Trophoblast cell (in vitro differentiated cells and primary cell): ENCODE measurements at places on chromosomes 7 and 10.

GRCh38 chr10:73159038-73159648 lies 8.7 kb downstream of the ECD start:
- DNase-seq: peak; percentile 83

DNA sequence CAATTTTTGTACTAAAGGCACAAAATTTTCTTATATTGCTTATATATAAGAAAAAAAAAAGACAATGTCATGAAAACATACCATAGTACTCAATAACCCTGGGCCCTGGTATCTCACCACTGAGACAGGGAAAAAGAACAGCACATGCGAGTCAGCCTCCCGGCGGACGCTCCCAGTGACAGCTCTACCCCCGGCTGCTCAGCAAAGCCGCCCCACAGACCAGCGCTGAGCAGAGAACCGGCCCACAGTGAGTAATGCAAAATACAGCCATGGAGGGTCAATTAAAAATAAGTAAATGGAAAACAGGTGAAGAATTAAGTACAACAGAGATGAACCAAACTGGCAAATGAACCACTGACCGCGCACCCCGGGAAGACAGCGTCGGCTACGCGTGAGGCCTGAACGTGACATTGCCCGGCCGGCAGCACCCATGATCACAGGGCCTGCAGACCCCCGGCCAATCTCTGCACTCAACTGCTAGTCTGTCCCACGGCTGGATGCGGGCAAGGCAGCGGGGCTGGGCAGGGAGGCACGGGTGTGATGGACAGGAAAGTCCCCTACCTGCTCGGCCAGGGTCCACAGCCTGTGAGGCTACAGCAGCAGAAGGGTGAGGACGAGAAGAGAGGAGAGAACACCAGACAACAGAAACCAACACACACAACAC lies 175.9 kb downstream of the ZMYND11 start:
- DNase-seq: no peak

DNA sequence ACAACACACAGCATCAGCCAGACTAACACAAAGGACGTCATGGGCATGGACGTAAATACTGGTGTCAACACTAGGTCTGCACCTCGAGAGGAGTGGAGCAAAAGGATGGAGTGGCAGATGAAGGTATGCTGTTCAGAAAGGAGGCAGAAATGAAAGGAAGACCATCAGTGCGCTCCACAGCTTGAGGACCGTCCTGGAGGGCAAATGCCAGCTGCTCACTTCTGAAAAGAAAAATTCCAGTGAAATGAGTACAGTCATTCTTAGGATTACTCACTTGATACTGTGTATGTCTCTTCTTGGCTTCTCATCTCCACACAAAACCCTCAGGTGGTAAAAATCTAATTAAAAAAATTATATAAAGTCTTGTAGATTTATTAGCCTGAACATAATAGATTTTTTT lies 44.8 kb downstream of the EGFR start:
- DNase-seq: peak; percentile 64

DNA sequence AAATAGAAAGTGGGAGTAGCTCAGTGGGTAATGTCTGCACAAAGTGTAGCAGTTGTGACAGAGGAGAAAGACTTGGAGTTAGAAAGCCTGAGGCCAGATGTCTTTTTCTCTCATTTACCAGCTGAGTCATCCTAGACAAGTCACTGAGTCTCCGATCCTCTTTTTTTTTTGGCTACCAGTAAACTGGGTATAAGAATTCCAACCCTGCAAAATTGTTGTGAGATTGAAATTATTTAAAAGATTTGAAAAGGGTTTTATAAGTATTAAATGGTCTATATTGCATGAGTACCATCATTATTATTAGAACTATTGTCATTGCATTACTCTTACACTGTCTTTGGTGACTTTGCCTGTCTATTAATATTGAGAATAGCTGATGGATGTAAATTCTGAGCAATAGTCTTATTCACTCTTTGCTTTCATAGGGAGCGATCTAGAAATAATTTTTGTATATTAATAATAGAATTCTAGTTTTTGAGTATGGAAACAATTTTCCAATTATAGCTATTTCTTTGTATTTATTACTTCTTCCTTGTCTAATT lies 74.0 kb downstream of the ARID5B start:
- peak; percentile 30 for DNase-seq

GRCh38 chr10:92727550-92727949 lies 37.8 kb downstream of the HHEX start:
- DNase-seq: no peak

DNA sequence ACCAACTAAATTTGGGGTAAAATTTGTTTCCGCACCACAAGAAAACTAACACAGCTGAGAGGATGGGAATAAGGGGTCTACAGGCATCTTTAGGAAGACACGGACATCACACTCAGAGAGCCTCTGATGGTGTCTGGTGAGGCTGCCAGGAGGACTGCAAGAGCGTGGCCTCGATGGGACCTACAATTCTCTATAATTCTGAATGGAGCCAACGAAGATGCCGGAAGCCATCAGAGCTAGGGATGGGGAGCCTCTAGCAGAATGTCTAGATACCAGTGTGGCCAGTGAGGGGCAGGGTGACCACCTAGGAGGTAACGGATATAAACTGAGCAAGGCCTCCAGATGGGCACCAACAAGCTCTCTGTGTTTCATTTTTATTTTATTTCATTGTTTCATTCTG lies 7.5 kb downstream of the GRID1 start:
- no peak for DNase-seq

DNA sequence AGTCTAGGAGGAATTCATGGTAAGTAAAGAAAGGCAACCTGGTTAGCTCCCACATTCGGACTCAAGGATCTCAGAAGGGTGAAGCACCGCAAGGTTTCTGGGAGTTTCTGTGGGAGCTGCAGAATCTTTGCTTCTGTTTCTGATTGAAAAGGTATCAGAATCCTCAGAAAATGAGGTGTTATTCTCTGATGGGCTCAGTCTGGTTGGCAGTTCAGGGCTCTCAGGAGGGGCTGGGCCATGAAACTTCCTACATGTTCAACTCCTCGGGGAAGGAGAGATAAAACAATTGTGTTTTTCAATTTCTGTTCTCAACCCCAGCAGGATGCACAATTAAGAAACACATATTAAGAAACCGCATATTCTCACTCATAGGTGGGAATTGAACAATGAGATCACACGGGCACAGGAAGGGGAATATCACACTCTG lies 9.1 kb downstream of the OR2A7 start:
- no peak for DNase-seq
